ENCODE measurements at places on chromosomes 7 and 10.

DNA sequence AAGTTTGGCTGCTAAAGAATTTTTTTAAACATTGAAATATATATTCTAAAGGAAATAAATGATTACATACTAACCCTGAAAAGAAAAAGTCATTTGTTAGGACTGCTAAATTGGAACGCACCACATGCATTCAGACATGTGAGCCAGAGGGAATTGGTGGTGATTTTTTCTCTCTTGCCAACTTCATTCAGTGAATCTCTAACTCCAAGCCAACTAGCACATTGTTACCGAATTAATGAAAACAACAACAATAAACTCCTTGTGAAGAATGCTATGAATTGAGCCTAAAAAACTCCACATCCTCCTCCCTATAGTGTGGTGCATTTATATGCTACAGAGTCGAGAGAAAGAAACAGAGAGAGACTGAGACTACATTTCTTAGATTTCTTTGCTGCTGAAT, 135.5 kb upstream of the CACNA2D1 start:
- DNase-seq: no peak

DNA sequence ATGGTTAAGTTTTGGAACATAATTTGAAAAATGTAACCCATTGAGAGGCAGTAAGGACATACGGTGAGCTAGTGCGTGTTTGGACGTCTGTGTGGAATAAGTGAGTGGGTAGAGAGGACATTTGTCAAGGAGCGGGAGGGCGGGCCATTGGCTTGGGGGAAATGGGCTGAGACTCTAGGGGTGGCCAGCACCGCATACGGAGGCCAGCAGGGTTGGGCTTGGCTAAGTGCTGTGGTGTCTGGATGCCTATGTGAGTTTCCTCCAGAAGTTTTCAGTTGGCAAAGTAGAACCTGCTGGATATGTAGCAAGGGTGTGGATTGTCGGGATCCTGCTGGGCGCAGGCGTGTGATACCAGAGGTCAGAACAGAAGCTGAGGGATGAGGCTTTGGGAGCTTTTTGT, 103.0 kb downstream of the TCF7L2 start:
- DNase-seq: no peak

GRCh38 chr7:81161451-81162075, 242.7 kb upstream of the SEMA3C start:
- peak; percentile 80 for DNase-seq

DNA sequence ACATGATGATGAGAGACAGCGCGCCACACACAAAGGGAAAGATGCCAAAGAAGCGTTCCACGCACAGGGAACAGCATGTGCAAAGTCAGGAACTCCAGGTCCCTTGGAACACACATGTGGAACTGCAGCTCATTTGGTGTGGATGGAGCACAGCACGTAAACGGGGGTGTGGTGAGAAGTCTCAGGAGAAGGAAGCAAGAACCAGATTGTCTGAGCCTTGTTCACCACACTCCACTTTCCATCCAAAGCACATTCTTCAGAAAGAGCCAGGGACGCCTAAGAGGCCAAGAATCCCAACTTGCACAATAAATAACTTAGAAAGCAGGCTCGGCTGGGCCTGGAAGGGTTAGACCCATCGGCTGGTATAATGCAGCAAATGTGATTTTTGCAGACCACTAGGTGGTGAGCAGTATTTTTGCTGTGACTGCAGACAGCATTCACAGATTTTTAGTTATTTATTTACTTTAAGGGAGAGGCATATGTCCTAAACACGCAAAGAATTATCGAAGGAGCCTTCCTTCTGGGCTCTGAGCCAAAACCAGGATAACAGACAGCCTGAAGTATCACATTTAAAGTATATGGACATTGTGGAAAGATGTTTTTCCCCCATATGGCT, 27.9 kb upstream of the ASCC1 start:
- peak; percentile 80 for DNase-seq

DNA sequence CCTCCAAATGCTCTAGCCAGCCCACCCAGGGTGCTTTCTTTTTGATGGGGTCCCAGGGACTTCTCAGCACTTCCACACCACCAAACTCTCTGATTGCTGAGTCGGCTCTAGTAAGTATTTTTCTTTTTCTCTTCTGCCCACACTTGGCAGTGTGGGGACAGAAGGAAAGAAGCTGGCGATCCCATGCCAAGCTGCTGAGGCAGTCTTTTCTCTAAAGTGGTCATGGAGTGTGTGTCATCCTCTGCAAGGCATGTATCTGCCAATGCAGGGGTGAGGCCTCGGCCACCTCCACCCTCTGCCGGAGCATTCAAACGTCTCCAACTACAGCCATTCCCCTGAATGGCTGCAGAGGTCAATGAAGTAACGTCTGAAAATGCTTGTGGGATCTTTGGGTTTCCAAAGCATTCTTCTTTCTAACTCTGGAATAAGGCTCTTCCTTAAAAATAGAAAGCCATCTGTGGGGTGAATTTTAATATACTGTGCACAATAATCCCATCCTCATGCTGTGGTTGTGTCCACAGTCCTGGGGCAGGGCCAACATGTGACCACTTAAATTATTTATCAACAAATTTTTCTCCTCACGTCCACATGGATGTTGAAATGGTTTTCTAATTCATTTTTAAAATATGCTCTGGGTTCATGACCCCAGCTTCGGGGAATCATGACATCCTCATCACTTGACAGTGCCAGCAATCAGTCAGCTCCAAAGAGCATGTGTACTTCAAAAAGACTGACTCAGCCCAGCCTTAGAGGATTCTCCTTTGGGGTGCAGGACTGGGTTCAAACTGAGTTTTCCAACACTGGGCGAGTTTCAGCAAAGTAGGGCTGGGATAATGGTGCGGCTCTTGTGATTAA, 171.3 kb upstream of the ITGB1 start:
- DNase-seq: peak; percentile 78

- DNase-seq: peak; percentile 4
Measured at GRCh38 chr7:137245890-137246289, 97.6 kb downstream of the PTN start.

DNA sequence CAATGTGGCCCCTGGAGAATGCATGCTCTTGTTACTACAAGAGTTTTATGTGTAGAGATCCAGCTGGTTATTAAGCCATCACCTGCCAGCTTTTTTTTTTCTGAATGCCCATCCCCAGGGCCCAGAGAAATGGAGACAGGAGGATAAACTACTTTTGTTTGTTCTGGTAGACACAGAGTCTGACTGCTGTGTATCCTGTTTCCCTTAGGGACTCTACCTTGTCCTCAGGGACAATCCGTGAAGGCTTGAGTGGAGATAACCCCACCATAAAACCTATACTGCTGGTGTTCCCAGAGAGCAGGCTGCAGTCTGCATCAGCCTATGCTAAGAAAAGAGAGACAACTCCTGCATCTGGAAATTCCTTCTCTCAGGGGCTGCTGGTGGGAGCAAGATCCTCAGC, at the start of gene OR2A5:
TSS of gene OR2A5 (plus strand) at position 301 of the 400 bp plus-strand sequence. CDS start 1,454 bp downstream, outside the sequence.
- no peak for DNase-seq

GRCh38 chr10:103619424-103620351, 126.2 kb downstream of the NEURL1 start:
- DNase-seq: no peak

DNA sequence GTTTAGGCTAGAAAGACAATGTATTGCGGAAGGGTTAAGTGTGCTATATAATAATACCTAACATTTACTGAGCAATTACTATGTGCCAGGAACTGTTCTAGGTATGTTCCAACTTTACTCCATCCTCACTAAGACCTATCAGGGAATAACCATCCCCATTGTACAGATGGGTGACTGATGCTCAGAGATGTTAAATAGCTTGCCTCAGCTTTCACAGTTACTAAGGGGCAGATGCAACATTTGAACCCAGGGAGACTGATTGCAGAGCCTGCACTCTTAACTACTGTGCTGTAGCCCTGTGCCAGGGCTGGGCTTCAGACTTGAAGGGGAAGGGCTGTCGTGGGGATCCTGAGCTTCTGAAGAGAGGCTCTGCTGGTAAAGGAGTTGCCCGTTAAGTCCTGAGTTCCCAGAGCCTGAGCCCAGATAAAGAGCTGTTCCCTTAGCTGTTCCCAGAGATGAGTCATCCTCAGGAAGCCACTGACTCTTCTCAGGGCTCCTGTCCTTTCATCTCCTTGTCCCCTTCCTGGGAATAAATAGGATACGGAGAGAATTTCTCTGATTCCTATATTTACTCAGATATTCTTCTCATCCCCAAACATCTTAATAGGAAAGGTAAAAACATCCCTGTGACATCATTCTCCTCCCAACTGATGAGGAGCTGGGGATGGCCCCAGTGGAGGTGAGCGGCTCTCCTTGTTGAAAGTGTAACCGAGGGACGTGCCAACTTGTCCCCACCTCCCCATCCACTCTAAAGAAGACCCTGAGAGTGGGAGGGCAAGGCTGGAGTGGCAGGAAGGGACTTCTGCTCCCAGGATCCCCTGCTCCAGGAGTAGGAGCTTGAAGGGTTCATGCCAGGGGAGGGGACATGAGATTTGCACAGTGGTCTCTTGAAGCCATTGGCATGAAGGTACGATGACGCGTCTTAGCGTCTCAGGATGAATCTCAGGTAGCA, 28.0 kb upstream of the HABP2 start:
- no peak for DNase-seq

DNA sequence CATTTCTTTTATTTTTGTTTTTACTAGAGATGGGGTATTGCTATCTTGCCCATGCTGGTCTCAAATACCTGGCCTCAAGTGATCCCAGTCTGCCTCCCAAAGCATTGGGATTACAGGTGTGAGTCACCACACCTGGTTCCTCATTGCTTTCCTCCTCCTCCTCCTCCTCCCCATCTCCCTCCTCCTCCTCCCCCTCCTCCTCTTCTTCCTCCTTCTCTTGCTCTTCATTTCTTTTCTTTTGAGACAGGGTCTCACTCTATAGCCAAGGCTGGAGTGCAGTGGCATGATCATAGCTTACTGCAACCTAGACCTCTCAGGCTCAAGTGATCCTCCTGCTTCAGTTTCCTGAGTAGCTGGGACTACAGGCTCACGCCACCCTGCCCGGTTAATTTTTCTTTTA, 22.2 kb downstream of the LRRC20 start:
- DNase-seq: no peak

DNA sequence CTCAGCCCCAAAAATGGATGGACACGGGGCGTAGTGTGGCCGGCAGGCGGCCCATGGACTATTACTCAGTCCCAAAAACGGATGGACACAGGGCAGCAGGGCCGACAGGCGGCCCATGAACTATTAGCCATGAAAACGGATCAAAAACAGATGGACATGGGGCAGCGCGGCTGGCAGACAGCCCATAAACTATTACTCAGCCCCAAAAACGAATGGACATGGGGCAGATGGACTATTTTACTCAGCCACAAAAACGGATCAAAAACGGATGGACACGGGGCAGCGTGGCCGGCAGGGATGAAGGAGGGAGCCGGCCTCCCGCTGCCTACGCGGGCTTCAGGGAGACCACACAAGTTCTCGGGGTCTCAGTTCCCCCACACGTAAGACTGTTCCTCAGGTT, 32.9 kb downstream of the GPER1 start:
- no peak for DNase-seq

DNA sequence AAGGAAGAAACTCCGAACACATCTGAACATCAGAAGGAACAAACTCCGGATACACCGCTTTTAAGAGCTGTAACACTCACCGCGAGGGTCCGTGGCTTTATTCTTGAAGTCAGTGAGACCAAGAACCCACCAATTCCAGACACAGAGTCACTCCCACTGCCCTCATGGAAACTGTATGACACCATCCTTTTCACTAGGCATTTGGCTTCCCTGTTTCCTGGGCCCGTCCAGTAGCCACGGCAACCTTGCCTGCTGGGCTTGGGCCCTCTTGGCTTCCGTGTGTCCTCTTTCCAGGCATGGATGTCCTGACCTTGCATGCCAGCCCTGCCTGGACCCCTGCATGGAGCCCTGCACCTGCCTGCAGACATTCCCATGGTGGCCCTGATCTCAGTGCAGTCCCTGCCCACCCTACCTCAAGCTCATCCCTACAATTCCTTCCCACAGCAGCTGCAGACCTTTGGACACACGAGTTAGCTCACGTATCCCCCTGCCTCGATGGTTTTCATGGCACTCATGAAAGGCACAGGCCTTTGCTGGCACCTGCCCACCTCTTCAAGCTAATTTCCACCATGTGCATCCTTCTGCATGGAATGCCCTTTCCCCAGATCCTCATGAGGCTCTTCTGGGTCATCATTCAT, 6.7 kb downstream of the SH2D4B start:
- DNase-seq: no peak

DNA sequence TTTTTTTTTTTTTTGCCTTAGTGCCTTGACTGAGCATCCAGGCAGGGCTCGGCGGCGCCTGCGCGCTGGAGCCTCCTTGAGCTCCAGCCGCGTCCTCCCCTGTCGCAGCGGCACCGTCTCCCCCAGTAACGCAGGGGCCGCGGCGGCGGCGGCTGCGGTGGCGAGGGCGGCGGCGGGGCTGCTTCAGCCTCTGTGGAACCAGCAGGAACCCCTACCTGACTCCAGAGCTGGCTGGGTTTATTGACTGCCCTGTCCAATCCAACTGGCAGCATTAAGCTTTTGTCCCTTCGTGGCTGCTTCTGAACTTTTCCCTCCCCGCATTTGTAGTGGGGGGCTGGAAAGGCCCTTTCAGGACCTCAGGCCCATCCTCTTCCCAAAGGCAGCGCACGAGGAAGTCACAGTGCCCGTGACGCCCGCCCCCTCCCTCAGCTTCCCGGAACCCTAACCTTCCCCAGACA, at the start of gene GPR85:
TSS of gene GPR85 (minus strand) at position 397 of the 458 bp plus-strand sequence. CDS start 2,106 bp downstream, outside the sequence.
- DNase-seq: peak; percentile 37

- no peak for DNase-seq
Measured at GRCh38 chr7:20316706-20317105, 14.0 kb upstream of the ITGB8 start.

GRCh38 chr7:5296611-5297226, 14.0 kb downstream of the SLC29A4 start:
- DNase-seq: no peak

GRCh38 chr7:142880876-142881505, 4.6 kb downstream of the TRPV6 start:
- DNase-seq: no peak

- DNase-seq: no peak
Measured at GRCh38 chr7:139118234-139118804, 8.8 kb upstream of the ZC3HAV1 start.

GRCh38 chr7:4181446-4181845, 500.6 kb upstream of the FOXK1 start:
- no peak for DNase-seq

DNA sequence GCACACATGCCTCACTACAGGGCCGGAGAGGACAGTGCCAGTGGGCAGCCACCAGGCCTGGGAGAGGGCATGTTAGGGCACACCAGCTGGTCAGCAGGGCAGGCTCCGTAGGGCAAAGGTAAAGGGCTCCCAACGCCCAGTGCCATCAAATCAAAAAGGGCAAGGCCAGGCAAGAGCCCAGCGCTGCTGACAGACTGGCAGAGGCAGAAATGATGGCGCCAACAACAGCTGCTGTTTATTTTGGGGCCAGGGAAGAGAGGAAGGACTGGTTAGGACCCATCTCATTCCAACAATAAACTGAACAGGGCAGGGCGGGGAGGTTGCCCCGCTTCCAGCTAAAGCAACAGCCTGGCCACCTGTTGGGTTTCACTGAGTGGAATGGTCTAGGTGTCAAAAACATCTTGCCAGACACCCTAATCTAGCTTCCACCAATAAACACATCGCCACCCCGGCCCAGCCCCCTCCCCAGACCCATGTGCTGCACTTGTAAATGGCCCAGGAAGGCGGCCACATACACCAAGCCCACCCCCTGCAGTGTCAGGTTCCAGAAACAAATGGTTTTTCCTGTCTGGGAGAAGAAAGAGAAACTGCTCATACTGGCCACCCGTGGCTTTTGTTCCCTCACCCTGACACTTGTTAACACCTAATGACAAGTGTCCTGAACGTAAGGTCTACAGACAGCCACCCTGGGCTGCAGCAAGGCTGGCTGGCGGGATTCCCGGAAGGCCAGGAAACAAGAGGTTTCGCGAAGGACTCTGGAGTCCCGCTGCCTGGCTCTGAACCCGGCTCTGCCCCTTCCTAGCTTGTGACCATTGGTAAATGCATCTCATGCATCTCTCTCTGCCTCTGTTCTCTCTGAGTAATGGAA, 15.3 kb downstream of the SH3PXD2A start:
- DNase-seq: no peak
